HTR-8/SVneo (cell line): ENCODE measurements at places on chromosomes 6 and 20.
A peak's percentile ranks its signal among the peaks of the same experiment; 100 is the strongest.

GRCh38 chr20:45833883-45834796 is 541 bp downstream of the SNX21 start:
- DNase-seq: peak; percentile 97

DNA sequence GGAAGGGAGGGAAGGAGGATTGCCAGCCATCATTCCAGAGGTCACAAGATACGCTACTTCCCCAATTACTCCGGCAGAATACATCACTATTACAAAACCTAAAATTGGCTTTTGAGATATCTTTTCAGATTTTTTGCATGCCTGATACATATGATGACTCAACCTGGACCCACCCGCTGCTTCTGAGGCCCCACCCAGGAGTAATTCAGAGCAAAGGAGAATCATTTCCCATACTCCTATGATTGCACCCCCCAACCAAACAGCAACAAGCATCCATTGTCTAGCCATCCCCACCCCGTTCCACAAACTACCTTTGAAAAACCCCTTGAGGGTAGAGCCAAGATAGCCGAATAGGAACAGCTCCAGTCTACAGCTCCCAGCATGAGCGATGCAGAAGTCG is 163.5 kb upstream of the GJE1 start:
- DNase-seq: no peak

GRCh38 chr20:38303908-38304379 is at the start of gene BPI:
BPI (plus strand) TSS chr20:38304156; CDS start chr20:38304224, 68 bp downstream.
- DNase-seq: no peak

- no peak for DNase-seq
Observed at GRCh38 chr6:13074415-13075140, 253.8 kb downstream of the TBC1D7 start.

DNA sequence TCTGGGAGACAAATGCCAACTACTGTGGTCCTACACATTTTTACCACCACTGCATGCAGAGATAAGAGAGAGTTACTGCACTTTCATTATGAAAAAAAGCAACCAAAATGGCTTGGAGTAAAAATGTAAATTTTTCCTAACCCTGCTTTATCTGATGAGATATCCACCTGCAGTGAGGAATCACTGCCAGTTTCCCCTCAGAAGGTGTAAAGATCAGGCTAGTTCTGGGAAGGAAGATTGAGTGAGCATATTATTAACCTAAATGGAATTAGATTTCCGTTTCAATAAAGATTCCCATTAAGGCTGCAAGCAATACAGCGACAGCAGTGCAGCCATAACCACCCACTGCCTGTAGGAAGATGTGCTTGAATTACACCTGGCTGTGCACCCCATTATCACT is 84.9 kb downstream of the QRSL1 start:
- DNase-seq: no peak

DNA sequence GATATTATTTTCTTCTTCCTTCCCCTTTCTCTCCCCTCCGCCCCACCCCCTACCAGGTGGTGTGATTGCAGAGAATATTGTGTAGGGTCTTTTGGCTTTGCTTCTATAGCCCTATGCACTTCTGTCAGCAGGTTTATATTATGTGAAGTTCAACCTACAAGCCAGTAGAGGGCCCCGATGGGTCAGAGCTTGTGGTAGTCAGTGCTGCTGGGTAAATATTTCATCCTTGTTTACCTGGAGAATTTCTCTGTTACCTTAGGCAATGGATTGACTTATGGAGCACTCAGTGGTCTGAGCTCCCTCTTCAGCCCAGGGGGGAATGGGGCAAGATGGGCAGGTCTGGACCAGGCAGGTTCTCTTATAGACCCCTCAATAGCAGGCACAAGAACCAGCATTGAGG is 720.9 kb downstream of the GRIK2 start:
- no peak for DNase-seq

DNA sequence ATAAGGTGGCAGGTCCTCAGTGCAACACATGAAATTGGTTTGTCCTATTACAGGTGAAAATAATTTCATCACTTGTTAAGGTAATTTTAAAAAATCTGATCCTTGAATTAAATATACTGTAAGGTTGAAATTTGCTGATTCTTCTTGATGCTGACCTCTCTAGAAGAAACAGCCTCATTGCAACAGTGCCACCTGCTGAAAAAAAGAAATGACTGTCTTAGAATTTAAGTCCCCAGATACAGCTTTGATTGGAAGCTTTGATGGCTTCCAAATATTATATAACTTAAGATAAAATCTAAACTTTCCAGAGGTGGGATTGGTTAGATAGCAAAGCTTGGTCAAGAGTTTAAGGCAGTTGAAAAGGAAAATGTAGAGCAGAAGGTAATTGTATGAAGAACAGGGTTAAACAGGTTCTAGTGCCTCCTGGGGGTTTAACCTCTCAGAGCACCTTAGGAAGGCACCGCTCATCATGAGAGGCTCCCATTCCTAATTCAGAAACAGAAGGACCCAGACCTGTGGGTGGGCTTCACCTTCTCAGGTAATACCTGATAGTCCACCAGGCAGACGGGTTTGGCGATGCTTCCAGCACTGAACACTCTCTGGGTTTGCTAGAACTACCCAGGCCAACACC is 401.0 kb downstream of the PAX1 start:
- no peak for DNase-seq

DNA sequence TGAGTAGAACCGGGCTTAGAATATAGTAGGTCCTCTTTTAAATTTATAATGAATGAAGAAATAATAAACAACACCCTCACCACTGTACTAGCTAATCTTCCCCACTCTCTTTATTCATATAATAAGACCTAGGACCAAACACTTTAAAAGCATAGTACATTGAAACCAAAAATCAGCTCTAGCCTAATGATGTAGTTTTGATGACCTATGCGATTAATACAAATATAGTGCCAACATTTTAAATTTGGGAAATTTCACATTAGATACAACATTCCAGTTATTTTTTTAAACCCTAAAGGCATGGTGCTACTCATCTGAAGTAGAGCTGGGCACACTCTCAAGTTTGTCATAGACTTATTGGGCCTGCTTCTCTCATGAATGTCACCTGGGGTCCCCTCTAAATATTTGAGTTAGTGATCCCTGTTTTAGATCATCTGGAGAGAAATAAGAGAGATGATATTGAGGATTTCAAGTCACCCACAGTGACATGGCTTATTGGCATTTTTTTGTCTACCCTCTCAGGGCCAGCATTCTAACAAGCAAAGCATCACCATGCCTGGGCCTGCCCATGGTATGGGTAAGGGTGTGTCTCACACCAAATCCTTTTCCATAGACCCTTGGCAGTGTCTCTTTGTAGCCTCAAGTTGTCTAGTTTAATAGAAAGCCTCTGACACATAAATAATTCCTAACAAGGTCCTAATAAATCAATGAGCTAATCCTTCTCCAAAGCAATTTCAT is 319.8 kb downstream of the HIVEP2 start:
- DNase-seq: no peak

DNA sequence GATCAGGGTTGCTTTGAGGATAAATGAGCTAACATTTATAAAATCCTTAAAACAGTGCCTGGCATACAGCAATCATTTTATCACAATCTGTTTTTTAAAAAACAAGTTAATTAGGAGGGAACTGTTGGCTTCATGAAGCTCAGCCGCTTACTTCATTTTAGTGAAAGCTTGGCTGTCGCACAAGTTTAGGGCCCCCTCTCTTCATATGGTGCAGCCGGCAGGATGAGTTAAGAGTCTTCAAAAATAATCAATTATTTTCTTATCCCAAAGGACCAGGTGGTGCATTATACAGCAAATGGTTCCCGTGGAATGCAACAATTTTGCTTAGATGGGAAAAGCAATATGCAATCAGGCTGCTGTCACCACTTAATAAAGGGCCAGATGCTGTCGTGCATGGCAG is 57.4 kb upstream of the PROKR2 start:
- no peak for DNase-seq

- DNase-seq: no peak
Observed at GRCh38 chr6:146548898-146549374, 5.3 kb downstream of the RAB32 start.

DNA sequence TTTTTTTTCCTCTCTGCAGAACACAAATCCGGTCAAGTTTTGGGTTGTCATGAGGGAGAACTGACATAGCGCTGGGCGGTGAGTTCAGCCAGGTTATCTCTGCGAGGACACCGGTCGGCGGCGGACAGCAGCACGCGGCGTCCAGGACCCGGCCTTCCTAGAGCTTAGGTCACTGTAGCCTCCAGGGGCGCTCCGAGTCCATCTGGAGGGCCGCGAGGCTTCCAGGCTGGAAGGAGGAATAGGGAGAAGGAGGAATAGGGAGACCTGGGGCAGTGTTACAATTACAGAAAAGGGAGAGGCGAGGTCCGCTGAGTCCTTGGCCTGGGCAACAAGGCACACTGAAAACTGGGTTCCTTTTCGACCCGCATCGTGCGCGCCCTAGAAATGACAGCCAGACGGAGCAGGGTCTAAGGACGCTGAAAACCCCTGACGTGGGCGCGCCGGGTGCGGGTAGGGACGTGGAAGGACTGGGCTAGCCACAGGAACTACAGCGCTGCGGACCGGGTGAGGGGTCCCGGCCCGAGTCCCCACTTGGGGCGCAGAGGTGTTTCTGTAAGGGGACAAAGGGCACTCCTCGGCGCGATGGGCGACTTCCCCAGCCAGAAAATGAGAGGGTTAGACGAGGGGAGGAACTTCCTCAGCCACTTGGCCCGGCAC is 536 bp upstream of the FNDC1 start:
- peak; percentile 59 for DNase-seq

DNA sequence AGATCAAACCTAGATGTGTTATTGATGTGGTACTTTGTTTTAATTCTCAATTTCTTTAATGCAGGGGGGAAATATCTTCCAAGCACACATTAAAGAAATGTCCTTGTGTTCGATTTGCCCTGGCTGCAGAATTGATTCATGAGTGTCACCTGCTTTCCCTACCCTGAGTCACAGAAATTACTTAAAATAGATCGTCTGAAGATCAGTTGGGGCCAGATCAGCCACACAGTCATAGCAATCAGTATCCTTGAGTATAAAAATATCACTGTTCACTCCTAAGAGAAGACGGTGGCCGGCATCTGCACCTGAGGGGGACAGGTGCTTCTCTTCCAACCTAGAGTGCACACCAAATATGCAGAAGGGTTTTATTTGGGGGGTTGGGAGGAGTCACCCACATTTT is 115.2 kb upstream of the RIN2 start:
- no peak for DNase-seq

GRCh38 chr6:5294392-5295211 is 33.3 kb downstream of the FARS2 start:
- DNase-seq: no peak

DNA sequence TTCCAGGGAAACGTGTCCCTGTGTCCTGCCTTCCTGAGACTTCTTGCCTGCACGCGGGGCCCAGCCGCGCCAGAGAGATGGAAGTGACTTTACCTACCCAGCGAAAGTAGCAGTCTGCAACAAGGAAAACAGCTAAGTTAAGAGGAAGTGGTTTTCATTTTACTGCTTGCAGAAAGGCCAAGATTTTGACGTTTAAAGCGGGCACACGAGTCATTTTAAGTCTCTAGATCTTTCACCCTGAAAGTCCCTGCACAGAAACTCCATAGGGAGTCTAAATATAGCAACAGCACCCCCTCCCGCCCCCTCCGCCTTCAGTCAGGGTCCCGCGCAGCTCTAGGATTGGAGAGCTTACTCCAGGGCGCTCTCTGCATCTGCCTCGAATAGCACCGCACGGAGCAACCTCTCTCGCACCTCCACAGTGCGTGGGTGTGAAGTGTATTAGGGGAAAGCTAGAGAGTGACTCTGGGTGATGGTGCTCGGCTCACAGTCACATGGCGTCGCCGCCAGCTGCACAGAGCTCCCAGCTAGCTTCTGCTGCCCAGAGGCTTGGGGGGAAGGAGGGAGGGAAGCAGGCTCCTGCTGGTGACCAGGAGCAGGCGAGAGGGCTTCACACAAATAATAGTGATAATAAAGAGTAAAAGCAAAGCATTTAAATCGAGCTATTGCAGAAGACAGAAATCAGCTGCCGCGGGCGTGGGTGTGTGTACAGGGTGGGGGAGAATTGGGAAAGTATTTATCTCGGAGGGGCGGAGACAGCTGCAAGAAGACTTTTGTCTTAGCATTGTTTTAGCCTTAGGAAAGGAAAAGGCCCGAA is 1.8 kb upstream of the KCNQ5 start:
- DNase-seq: no peak

DNA sequence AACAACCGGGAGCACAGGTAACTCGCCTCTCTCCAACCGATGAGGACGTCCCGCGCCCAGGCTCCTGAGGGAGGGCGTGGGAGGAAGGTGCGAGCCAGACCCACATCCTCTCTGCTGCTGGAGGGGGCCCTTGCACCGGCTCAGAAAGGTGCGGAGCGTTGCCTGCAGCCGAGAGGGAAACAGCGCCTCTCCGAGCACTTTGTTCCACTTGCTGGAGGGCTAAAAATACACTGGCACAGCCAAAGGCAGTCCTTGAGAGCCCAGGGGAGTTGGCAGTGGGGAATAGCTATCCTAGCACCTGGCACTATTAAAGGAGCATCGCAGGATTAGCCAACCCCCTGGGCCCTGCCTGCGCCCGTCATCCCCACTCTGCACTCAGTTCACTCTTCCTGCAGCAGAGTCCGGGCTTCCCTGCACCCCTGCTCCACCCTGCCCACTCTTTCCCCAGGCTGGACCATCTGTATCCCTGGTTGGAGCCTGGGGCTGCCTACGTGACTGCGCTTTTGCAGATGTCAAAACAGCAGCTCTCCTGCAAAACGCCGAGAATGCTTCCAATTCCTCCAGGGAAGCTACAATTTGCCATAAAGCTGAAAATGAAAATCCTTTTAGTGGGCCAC is 108.9 kb downstream of the SNX5 start:
- no peak for DNase-seq

GRCh38 chr20:32449890-32450401 is 91.8 kb downstream of the ASXL1 start:
- no peak for DNase-seq
